Caco-2 (cell line): ENCODE measurements at places on chromosomes 12 and 14.
A peak's percentile ranks its signal among the peaks of the same experiment; 100 is the strongest.

- no peak for DNase-seq
These were observed 121.5 kb downstream of the CALM1 start for GRCh38 chr14:90518069-90518940.

DNA sequence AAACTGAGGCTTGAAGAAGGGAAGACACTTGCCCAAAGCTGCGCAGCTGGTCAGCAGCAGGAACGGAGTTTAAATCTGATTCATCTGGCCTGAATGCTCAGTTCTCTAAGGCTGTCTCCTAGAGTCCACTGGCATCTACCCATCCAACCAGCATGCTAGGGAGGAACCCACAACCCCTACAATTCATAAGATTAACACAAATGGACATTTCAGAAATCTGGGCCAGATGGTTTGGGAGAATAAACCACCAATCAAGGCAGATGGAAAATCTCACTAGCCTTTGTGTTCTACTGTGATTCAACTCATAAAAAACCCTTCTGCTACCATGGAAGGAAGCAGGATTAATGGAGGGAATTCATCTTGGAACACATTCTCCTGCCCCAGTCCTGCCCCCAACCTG, 67.8 kb downstream of the WSCD2 start:
- no peak for DNase-seq

- no peak for DNase-seq
These were observed 117.9 kb upstream of the MAP1LC3B2 start for GRCh38 chr12:116441292-116441691.

DNA sequence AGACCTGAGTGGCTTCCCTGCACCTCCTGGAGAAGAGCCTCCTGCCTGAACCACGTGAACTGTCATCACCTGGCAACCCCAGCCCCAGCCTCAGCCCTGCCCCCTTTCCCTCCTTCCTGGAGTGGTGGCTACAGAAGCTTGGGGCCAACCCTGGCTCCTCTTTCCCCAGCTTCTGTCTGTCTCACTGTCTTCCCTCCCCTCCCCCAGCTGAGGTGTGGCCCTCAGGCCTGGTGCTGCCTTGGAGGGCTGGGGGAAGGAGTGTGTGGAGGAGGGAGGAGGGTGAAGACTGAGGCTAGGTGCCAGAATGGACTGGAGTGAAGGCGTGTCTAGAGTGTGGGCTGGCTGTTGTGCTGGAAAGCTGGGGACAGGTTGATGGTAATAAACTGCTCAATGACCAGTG, 9.7 kb downstream of the NFATC4 start:
- DNase-seq: no peak

GRCh38 chr12:100031836-100032235, 47.1 kb upstream of the ANKS1B start:
- no peak for DNase-seq

- no peak for DNase-seq
These were observed 30.4 kb downstream of the RAP1B start for GRCh38 chr12:68641138-68641537.

- no peak for DNase-seq
These were observed 87.4 kb upstream of the SLC38A2 start for GRCh38 chr12:46459861-46460545.

- DNase-seq: no peak
These were observed 2.9 kb downstream of the NOVA1 start for GRCh38 chr14:26594756-26595545.

DNA sequence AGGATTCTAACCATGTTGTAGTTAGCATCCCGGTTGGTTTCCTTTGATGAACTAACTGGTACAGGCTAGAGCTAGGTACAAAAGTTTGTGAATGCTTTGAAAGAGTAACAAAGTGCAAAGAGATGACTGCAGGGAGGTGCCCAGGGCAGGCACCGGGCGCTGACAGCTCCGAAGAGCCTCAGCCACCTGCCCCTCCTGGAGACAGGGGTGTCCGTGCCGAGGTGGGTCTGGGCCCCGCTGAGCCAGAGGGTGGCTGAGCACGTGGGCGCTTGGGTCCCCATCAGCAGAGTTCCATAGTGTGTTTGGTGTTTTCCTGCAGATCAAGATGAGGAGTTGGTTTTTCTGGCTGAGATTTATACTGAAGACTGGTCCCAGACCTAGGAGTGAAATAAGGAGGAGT, 19.9 kb downstream of the PRKAB1 start:
- no peak for DNase-seq

GRCh38 chr12:38664661-38665269, 240.6 kb downstream of the CPNE8 start:
- DNase-seq: peak; percentile 45

- no peak for DNase-seq
These were observed 81.0 kb downstream of the PTPRR start for GRCh38 chr12:70839544-70839943.

DNA sequence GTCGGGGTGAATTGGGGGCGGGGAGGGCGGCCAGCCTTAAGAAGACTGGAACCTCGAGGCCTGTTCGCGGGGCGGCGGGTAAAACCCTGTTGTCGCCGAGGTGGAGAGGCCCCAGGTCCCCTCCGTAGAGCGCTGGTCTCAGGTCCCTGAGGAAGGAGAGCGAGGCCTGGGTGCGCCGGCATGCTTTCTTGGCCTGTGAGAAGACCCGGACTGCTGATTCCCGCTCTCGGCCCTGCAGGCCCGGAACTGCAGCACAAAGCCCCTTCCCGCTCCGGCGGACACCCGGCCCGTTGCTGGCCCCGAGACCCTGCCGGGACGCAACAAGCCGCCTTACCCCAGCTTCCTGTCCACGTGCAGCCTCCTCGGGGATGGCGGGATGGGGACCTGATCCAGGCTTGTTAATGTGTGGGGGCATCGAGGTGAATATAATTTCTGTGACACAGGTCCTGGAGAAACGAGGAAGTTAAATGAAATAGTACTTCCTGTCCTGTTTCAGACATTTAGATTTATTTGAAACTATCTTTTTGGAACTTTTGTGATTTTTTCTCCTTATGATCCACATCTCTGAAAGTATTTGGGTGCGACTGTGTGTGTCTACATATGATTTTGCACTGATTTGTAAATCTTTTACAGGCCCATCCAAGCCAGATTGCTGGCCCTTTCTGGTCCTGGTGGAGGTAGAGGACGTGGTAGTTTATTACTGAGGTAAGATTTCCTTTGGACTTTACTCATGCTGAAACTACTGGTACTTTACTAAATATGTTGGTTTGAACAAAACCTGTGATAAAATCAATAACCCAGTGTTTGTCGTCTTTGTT, 600 bp downstream of the PNN start:
- peak; percentile 66 for DNase-seq

- DNase-seq: no peak
These were observed 27.8 kb downstream of the GPHB5 start for GRCh38 chr14:63290741-63291430.

DNA sequence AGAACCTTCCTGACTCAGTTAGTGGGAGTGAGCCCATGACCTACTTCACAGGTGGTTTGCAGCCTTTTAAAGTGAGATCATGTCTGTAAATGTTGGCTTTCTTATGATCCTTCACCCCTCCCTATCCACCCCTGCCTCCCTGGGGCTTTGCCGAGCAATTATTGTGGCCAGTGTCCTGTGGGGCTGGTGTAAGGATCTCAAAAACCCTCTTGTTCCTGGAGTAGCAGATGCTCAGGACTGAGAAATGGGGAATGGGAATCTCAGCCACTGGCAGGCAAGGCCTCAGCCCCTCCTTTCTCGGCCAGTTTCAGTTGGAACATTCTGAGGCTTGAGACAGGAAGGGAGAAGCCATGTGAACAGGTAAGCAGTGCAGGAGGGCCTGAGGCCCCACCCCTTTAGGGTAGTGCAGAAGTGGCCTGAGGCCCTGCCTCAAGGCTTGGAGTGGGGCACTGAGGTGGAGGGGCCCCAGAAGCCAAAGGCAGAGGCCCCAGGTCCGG, 53.8 kb downstream of the PLEKHG3 start:
- DNase-seq: peak; percentile 87

- DNase-seq: no peak
These were observed 50.8 kb downstream of the ARL6IP4 start for GRCh38 chr12:123031171-123031845.

DNA sequence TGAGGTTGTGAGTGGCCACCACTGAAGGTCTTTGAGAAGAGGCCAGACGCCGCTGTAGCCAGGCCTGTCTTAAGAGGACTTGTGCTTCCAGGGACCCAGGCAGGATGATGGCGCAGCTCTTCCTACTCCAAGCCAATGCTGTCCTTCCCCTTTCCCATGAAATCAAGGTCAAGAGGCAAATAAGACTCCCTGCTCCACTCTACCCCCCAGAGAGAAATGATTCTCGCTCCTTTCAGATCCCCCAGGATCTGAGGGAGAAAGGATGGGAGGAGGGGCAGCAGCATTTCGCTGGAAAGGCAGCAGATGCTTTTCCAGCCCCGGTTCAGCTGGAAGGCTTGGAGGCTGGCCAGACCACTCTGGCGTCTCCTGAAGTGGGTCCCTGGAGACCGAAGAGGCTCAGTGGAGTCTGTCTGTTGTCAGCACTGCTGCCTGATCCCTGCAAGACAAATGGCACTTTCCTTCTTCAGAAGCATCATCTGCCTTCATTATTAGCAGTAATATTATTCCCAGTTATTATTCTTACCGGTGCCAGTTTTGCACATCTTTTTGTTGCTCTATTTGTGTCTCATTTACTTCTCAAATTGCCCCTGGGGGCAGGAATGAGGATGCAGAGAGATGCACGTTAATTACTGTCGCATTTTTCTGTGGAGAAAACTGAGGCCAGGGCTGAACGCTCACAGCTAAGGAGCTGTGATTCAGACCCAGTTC, 51.4 kb downstream of the C14orf132 start:
- DNase-seq: no peak

DNA sequence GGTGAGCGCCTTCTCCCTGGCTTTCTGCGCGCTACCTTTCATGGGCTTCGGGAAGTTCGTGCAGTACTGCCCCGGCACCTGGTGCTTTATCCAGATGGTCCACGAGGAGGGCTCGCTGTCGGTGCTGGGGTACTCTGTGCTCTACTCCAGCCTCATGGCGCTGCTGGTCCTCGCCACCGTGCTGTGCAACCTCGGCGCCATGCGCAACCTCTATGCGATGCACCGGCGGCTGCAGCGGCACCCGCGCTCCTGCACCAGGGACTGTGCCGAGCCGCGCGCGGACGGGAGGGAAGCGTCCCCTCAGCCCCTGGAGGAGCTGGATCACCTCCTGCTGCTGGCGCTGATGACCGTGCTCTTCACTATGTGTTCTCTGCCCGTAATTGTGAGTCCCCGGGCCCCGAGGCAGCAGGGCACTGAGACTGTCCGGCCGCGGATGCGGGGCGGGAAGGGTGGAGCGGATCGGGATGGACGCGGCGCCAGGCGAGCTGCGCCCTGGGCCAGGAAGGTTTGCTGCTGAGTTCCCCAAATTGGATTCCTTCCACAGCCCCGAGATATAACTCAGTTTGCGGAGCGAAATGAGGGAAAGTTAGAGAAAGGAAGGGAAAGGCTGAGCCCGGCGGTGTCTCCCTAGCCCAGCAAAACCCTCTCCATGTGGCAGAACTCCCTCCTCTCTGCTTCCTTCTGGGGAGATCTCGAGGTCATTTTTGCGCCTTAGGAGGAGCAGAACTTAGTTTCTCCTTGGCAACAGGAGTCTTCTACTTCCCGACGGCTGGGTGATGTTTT, 972 bp downstream of the PTGDR start:
- no peak for DNase-seq

DNA sequence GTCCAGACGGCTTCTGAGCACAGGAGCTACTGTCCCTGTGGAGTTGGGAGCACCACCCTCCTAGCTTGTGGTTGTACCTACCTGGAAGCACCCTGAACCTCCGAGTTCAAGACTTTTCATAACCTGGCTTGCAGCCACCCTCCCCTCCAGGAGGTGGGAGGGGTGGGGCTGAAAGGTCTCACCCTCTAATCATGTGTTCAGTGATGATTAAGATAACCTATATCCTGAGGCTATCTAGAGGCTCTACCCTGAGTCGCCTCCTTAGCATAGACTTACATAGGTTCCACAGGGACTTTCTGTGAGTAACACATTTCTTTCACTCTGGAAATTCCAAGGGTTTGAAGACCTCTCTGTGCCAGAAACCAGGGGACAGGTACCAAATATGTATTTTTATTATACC, 146.5 kb downstream of the CFAP54 start:
- no peak for DNase-seq

DNA sequence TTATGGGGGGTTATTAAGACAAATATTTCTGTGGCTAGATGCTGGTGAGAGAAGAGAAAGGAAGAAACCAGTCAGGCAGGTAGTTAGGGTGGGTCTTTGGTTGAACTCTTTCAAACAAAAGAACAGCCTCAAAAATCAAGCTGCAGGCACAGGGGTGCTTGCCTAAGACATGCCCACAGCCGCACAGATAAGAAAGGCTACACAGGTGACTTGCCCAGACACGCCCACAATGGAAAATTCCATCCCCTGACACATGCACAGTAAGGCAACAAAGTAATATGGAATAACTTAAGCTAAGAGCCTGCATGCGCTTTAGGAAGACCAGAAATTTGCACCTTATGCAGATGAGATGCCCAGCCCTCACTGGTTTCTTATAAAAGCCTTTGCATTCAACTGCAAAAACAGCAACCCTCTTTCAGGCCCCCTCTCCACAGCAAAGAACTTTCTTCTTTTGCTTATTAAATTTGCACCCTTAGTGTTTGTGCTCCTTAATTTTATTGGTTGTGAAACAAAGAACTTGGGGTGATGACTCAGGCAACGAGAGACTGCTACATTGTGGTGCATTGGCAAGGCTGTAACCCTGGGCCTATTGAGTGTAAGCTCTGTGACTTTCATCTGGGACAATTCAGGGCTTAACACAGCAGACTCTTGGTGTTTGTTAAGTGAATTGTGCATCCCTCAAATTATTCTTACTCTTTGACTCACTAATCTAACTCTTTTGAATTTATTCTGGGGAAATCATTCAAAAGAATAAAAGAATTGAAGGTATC, 149.4 kb downstream of the RPAP3 start:
- peak; percentile 21 for DNase-seq
